Activated CD8-positive, alpha-beta T cell treated with anti-CD3 and anti-CD28 coated beads, Interleukin-2, amount 10 ng/mL, durations not matched to agents 7 days and 5 days (primary cell): ENCODE measurements at places on chromosomes 11 and 22. TPM values are rescaled to one million over a fixed set of nuclear protein-coding genes. Genes with fewer than 3 reads are reported as not detected.

DNA sequence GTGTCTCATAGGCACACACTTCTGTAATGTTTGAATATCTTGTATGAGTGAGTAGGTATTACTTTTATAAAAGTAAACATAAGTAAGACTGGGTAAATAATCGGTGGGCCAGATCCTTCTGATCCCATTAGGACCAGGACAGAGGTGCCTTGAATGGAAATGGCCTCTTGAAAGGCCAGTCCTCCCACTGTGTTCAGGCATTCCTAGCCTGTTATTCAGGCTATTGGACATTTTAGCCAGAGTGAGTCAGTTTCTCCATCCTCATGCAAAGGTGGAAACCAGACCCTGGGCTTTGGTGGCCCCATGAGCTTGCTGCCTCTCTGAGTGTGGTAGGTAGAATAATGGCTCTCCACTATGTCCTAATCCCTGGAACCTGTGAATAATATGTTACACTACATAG, 34.4 kb downstream of the C11orf96 start:
- H3K36me3 ChIP-seq, result no peaks in the 10 kb centered on the region
- H3K27ac ChIP-seq, result no peak overlapping the region
- no peak for DNase-seq
- H3K4me3 ChIP-seq, result no peak overlapping the region

Gene TNNI2
- total RNA-seq, result not detected

Gene HEPHL1
- not detected for total RNA-seq

- H3K36me3 ChIP-seq, result peaks cover under 1% of the 10 kb centered on the region
- H3K4me1 ChIP-seq, result peaks cover 7% of the 10 kb centered on the region
- H3K27me3 ChIP-seq, result peaks cover 4% of the 10 kb centered on the region
- DNase-seq, result no peak
These were observed 59.1 kb downstream of the ST3GAL4 start for GRCh38 chr11:126414615-126415014.

GRCh38 chr11:61969838-61970662, 2.6 kb upstream of the FTH1 start:
- no peak overlapping the region for H3K27ac ChIP-seq
- no peaks in the 10 kb centered on the region for H3K27me3 ChIP-seq
- H3K4me3 ChIP-seq, result no peak overlapping the region

Gene ZBTB16
- total RNA-seq, result 16.3 TPM

- peaks cover 2% of the 10 kb centered on the region for H3K27me3 ChIP-seq
- no peak overlapping the region for H3K27ac ChIP-seq
These were observed 78.4 kb upstream of the DBX1 start for GRCh38 chr11:20238712-20239111.

Gene APOBEC3H
- 82.8 TPM for total RNA-seq

DNA sequence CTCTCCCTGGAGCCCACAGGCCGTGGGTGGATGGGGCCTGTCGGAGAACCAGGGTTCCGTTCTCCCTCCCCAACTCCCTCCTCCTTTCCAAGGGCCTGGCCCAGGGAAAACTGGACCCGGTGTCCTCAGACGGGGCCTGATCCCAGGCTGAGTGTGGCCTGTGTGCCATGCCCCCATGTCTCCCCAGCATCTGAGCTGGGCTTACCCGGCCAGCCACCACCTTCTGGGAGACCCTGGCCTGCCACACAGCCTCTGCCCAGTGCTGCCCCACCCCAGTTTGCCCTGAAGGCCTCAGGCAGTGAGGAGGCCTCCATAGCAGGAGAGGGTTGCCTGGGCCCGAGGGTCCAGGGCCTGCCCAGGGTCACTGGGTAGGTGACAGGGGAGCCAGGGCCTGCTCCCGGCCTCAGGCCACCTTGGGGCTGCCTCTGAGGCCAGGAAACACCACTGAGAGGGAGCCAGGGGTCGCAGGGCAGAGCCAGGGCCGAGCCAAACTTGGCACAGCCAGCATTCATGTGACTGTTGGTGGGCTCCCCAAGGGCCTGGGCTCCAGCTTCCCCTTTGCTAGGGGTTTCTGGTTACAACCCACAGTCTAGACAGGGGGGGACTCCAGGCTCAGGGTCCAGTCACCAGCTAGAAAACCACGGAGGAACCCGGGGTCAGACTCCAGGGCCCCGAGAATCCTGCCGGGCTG, 590 bp upstream of the IFITM10 start:
- H3K27ac ChIP-seq, result no peak overlapping the region
- no peak overlapping the region for H3K4me3 ChIP-seq
- DNase-seq, result no peak
- H3K27me3 ChIP-seq, result peaks cover 20% of the 10 kb centered on the region
- H3K36me3 ChIP-seq, result peaks cover 16% of the 10 kb centered on the region
- peaks cover 40% of the 10 kb centered on the region for H3K4me1 ChIP-seq

Gene PARVG
- total RNA-seq, result 175 TPM

DNA sequence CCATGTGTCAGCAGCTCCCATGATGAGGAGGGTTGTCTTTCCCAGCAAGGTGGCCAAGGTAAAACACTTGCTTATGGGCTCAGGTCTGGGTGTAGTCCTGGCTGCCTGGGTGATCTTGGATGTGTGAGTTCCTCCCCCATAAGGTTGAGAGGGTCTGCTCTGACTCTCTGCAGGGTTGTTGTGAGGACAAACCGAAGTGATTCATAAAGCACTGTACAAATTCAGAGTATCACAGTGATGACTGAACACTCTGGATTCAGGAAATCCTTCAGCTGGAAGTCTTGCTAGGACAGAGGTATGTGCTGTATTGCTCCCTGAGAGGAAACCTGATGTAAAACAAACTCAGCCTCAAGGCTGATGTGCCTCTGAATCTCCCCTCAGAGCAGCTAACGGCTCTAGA, 220.9 kb upstream of the PITPNB start:
- no peak overlapping the region for H3K27ac ChIP-seq
- H3K4me3 ChIP-seq, result no peak overlapping the region
- no peaks in the 10 kb centered on the region for H3K36me3 ChIP-seq
- DNase-seq, result no peak
- peaks cover 5% of the 10 kb centered on the region for H3K27me3 ChIP-seq

Gene ADM2
- 4.1 TPM for total RNA-seq

Gene OR5P2
- not detected for total RNA-seq

Gene LINC01488
- total RNA-seq, result not detected

GRCh38 chr11:7612661-7613393, 60.5 kb downstream of the CYB5R2 start:
- no peak overlapping the region for H3K27ac ChIP-seq
- H3K27me3 ChIP-seq, result no peaks in the 10 kb centered on the region
- H3K4me1 ChIP-seq, result no peaks in the 10 kb centered on the region
- H3K36me3 ChIP-seq, result no peaks in the 10 kb centered on the region
- H3K4me3 ChIP-seq, result no peak overlapping the region
- no peak for DNase-seq

DNA sequence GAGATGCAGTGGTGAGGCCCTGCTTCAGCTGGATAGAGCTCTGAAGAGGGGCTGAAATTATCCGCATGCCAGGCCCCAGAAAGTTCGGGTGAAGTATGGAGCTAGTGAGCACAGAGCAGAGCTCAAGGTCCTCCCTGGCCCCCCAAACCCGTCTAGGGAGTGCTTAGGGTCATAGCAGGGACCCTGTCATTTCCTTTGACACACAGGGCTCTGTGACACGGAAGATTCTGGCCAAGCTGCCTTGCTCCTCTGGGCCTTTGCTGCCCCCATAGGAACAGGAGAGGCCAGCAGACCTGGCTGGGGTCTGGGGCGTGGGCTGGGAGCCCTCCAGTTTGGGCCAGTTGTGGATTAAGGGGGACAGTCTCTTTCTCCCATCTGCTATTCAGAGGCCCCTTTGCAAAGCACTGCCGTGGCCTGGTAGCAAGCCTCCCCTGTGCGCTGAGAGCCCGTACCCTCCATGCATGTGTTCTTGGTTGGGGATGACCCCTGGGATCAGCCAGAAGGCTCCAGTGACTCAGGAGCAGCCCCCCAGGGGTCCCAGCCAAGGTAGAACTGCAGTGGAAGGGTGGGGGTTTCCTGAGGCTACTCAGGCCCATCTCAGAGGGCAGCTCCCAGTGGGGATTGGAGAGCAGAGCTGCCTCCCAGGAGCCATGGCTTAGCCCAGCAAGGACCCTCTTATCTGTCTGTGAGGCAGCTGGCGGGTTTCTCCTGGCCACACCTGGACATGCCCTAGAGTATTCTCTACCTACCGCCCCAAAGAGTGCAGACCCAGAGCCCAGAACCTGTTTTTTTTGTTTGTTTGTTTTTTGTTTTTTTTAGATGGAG, 42.3 kb downstream of the RNF141 start:
- peaks cover 15% of the 10 kb centered on the region for H3K36me3 ChIP-seq
- H3K4me1 ChIP-seq, result no peaks in the 10 kb centered on the region
- no peak overlapping the region for H3K27ac ChIP-seq
- peak; percentile 14 for DNase-seq
- H3K4me3 ChIP-seq, result no peak overlapping the region

Gene KDM4E
- not detected for total RNA-seq

- no peaks in the 10 kb centered on the region for H3K36me3 ChIP-seq
- H3K4me1 ChIP-seq, result peaks cover 13% of the 10 kb centered on the region
- H3K27me3 ChIP-seq, result no peaks in the 10 kb centered on the region
- peak overlapping the region; percentile 62 for H3K4me3 ChIP-seq
- no peak for DNase-seq
These were observed 7.6 kb upstream of the SLC39A13 start for GRCh38 chr11:47400768-47401279.

Gene EEF1G
- 1,058 TPM for total RNA-seq

Gene GNAZ
- 0.26 TPM for total RNA-seq

DNA sequence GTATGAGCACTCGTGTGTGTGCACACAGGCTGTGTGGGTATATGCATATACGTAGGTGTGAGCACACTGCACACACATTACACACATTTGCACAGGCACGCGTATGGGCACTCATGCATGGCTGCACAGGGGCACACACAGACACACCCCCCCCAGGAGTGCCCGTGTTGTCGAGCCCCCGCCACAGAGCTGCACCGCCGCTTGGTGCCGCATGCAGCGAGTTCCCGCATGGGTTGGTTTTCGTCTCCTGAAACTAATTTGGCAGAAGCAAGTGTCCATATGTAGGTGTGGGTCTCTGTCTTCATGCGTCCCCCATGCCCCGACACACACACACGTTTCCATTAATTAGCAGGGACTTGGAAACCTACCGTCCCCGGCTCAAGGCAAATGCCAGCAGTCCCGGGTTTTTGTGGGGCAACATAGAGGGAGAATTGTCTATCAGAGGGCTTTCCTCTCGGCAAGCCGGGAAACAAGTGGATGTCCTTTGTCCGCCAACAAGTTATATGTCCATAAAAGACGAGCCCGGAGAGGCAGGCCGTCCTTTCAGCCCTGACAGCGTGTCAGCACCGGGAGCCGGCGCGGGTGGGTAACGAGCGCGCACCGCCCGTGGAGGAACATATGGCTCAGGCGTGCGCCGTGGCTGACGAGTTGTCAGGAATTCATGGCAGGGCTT, 1291.7 kb downstream of the BRD1 start:
- H3K4me3 ChIP-seq, result no peak overlapping the region
- no peaks in the 10 kb centered on the region for H3K36me3 ChIP-seq
- no peaks in the 10 kb centered on the region for H3K4me1 ChIP-seq
- no peak for DNase-seq
- H3K27me3 ChIP-seq, result no peaks in the 10 kb centered on the region

DNA sequence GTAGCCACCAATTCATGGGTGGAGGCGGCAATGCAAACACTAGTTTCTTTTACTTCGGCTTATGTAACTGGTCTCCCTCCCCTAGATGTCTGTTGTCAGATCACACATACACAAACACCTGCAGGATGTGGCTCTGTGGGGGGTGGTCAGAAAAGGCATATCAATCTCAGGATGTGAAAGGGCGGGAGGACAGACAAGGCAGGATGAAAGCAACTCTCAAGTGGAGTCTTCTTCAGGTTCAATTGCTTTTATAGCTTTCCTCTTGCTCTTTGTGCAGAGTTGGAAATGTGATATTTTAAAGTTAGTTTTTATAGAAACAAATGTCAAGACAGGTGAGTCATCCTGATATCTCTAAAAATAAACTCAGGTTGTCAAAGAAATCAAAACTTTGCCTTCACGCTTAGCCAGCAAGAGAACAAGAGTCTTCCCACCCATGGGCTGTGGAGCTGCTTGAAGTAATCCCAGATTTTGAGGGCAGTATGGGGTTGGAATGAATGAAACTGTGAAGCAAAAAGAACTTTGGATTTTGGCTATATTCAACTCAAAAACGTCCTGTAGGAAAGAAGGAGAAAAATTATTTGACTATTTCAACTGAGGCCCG, 423.4 kb downstream of the GUCY1A2 start:
- no peak overlapping the region for H3K27ac ChIP-seq
- H3K4me1 ChIP-seq, result no peaks in the 10 kb centered on the region
- no peaks in the 10 kb centered on the region for H3K36me3 ChIP-seq
- H3K27me3 ChIP-seq, result no peaks in the 10 kb centered on the region
- no peak overlapping the region for H3K4me3 ChIP-seq

Gene TMPRSS4
- total RNA-seq, result 0.50 TPM

Gene JAML
- 140 TPM for total RNA-seq

Gene IFITM10
- 1.0 TPM for total RNA-seq

GRCh38 chr11:37849706-37850105, 1251.7 kb upstream of the RAG2 start:
- H3K4me1 ChIP-seq, result no peaks in the 10 kb centered on the region
- H3K27ac ChIP-seq, result no peak overlapping the region
- no peaks in the 10 kb centered on the region for H3K27me3 ChIP-seq
- no peak for DNase-seq
- no peak overlapping the region for H3K4me3 ChIP-seq
- no peaks in the 10 kb centered on the region for H3K36me3 ChIP-seq

Gene CREB3L1
- total RNA-seq, result not detected

DNA sequence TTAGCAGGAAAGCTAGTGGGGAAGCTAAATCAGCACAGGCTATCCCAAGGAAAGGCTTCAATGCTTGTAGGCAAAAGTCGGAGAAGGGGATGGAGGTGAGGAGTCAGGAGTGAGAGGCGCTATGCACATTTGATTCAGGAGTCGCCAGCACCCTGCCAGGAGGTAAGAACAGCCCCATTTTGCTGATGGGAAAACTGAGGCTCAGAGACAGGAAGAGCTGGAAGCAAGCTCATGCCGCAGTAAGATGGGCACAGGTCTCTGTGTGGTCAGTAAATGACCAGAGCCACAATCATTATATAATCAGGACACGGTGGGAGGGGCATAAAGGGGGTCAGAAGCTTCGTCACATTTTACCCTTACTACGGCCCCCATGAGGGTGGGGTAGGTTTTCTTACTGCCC, 504.4 kb downstream of the MN1 start:
- H3K27ac ChIP-seq, result no peak overlapping the region
- no peak for DNase-seq
- no peaks in the 10 kb centered on the region for H3K36me3 ChIP-seq
- no peaks in the 10 kb centered on the region for H3K4me1 ChIP-seq
- H3K27me3 ChIP-seq, result peaks cover 22% of the 10 kb centered on the region

DNA sequence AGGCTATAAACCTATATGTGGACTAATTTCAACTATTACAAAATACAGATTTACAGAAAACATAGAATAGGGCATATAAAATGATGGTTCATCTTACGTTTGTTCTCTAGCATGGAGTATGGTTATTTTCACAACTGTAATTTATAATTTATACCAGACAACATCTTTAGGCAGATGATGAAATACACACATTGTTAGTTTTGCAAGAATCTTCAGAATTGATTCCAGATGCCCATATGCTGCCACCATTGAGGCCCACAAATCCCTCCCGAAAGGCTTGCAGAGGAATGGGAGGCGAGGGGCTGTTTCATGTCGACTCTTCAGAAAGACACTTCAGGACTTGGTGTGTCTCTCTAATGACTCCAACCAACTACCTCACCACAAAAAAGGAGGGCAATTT, 6.2 kb downstream of the PTPN5 start:
- no peak overlapping the region for H3K4me3 ChIP-seq
- H3K27me3 ChIP-seq, result peaks cover 42% of the 10 kb centered on the region
- no peaks in the 10 kb centered on the region for H3K36me3 ChIP-seq
- DNase-seq, result no peak

GRCh38 chr22:20226077-20226716, 41.9 kb downstream of the RTN4R start:
- H3K27me3 ChIP-seq, result no peaks in the 10 kb centered on the region
- no peak overlapping the region for H3K4me3 ChIP-seq
- H3K4me1 ChIP-seq, result no peaks in the 10 kb centered on the region
- no peak overlapping the region for H3K27ac ChIP-seq
- H3K36me3 ChIP-seq, result no peaks in the 10 kb centered on the region
- no peak for DNase-seq

Gene SYT8
- total RNA-seq, result not detected

Gene OR2D2
- total RNA-seq, result not detected
